ENCODE measurements at places on chromosomes 12 and 14.

DNA sequence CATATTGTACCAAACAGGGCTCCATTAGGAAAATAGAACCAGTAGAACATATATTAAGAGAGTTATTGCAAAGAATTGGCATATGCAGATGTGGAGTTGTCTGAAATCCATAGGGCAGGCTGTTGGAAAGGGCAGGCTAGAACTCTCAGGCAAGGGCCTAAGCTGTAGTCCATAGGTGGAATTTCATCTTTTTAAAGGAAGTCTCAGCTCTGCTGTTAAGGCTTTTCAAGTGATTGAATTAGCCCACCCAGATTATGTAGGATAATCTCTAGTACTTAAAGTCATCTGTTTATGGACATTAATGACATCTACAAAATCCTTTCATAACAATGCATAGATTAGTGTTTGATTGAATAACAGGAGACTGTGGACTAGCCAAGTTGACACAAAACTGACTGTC, 59.4 kb downstream of the RAD51B start:
- DNase-seq: no peak

DNA sequence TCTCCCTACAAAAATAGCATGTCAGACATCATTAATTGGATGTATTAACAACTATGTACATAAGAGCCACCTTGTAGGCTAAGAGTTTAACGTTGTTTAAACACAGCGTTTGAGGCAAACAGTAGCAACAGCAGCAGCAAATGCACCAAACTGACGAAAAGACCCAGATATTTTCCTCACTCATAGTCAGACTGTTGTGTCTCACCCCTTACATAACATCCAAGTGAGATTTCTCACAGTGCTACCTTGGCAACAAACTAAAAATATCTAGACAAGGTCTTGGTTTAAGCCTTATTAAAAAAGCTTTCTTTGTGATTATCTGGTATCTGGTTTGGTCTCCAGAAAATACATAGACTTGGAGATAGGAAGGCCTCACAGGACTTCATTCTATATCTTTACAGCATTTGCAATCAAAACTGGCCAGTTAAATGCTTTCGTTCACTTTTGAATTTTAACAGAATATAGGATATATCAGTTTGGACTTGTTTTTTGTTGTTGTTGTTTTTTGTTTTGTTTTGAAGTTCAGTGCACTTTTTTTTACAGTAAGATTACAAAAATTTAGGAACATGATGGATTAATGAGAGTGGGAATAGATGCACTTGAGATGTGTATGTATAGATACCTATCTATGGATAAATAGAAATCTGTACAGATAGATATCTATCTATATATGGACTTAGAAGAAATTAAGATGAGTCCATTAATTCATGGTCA, 4.1 kb downstream of the BHLHE41 start:
- no peak for DNase-seq

- no peak for DNase-seq
These were observed 98.8 kb upstream of the PTPRR start for GRCh38 chr12:71019282-71019831.

DNA sequence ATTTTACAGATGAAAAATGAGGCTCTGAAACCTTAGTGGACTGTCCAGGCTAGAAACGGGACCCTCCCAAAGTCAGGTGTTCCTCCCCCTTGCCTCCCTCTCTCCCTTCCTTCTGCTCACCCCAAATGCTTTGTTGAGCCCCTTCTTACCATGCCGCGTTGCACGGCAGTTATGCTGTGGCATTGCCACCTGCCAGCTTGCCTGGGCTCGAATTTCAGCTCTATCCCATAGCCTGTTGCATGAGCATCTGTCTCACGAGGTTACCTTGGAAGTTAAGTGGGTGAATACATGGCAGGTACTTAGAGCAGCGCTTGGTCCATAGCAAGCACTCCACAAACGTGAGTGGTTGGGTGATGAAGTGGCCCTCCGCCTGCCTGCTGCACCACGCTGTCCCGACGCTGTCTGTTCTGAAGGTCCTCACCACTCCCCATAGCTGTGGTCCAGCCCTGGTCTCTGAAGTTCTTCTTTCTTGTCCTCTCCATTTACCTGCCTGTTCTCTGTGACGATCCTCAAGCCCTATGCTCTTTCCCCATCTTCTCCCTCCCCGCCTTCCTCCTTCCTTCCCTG, 269.9 kb downstream of the CACNA1C start:
- no peak for DNase-seq

- DNase-seq: no peak
These were observed 32.0 kb upstream of the SOCS2 start for GRCh38 chr12:93540466-93540865.

GRCh38 chr14:25400607-25401206, 350.8 kb upstream of the STXBP6 start:
- no peak for DNase-seq

GRCh38 chr14:73233564-73233963, 3.7 kb upstream of the PAPLN start:
- no peak for DNase-seq

GRCh38 chr14:22822571-22823098, 7.1 kb upstream of the MRPL52 start:
- no peak for DNase-seq

- no peak for DNase-seq
These were observed 215.4 kb upstream of the DCN start for GRCh38 chr12:91397866-91398532.

DNA sequence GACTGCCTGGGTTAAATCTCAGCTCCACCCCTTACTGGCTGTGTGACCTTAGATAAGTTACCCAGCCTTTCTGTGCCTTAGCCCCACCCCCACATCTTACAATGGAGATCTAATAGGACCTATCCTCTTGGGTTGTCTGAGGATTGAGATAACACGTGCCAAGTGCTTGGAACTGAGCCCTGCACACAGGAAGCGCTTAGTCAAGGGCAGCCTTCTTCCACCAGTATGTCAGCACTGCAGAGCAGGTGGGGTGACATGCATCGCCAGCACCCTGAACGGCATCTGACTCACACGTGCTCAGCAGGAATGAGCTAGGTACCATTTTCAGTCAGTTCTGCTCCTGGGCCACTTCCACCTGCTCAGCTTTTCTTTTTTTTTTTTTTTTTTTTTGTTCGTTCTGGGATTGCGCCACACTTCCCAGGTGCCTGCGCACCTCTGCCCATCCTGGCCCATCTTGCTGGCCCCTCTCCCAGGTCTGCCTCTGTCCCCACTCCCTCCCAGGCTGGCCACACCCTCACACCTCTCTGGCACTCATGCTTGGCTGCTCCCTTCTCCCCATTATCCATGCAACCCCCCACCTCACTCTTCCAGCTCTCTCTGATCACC, 19.6 kb downstream of the LGMN start:
- no peak for DNase-seq

- no peak for DNase-seq
These were observed 558.2 kb downstream of the FLRT2 start for GRCh38 chr14:86088156-86088555.

GRCh38 chr12:70389678-70390077, 23.6 kb downstream of the KCNMB4 start:
- DNase-seq: no peak

- no peak for DNase-seq
These were observed 199.1 kb upstream of the KRR1 start for GRCh38 chr12:75710361-75711069.

DNA sequence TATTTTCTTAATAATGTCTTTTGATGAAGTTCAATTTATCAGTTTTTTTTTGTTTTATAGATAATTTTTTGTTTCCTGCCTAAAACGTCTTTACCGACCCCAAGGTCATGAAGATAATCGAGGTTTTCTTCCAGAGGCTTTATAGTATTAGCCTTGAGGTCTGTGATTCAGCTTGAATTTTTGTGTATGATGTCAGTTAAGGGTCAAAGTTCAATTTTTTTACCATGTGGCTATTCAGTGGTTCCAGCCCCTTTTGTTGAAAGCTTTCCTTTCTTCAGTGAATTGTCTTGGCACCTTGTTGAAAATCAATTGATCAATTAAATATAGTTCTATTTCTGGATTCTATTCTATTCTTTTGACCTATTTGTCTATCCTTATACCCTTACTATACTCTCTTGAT, 3.2 kb upstream of the MGST1 start:
- DNase-seq: no peak

DNA sequence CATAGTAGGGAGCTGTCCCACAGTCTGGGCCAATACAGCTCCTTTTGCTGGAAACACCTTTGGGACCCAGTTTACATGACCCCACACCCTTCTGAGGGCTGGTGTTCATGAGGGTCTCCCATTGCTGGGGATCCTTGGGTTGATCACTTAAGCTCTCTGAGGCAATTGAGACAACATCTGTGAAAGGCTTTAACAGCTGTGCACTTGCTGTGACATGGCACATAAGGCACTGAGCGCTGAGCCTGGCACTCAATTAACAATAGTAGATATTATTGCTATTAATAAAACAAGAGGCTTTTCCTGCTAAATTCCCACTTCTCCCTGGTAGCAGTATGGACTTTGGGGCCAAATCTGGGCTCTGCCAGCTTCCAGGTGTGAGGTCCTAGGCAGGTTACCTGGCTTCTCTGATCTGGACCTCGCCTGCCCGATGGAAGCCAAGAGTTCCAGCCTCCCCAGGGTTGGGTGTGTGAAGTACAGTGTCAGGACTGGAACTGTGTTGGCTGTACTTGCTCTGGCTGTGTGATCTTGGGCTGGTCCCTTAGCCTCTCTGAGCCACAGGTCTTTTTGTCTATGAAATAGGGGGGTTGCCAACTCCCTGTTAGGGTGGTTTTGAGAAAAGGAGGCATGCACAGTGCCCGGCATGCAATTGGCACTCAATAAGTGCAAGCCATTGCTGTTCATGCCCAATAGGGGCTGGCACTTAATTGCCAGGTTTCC, 3.1 kb downstream of the SH2B3 start:
- DNase-seq: no peak

DNA sequence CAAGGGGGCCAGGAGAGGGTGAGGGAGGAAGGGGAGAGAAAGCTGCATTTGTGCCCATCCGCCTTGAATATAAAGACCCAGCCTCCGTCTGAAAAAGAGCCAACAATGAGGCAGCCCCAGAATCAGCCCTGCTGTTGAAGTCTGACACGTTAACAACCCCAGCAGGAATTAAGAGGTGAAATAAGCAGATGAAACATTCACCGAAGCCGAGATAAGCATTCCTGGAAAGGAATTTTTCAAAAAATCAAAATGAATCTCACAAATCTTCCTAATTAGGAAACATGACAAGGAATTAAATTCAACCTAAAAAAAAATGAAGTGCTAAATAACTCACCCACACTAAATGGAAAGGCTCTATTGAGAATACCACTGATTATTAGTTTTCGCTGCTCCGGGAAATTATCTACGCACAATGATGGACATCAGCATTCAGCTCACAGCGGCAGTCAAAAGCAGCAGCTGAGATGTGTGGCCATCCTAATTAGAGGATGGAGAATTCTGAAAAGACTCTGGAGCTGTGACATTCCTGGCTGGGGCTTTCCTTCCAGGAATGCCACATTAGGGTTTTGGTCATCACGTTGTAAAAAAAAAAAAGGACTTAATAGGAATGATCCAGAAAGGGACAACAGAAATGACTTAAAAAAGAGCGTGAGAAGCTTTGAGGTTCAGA, 8.2 kb upstream of the PARP11 start:
- no peak for DNase-seq

- DNase-seq: no peak
These were observed 411.9 kb downstream of the NELL2 start for GRCh38 chr12:44464180-44464579.

DNA sequence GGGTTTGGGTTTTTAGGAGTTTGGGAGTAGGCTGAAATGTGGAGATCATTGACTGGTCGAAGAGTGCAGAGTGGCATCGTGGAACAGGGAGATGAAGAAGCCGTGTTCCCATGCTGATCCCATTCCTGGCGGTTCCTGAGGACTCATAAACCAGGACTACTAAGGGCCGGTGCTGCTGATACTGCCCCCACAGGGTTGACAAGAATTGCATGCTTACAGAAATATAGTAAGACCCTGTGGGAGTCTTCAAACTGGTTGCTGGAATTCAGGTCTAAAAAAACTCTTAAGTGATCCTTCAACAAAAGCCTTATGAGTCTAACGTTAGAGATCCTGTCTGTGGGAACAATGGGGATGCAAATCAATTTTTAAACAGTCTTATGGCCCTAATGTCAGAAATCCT, 64.0 kb upstream of the ARHGAP5 start:
- DNase-seq: no peak

GRCh38 chr14:67260965-67261364, 19.7 kb downstream of the PALS1 start:
- no peak for DNase-seq

Measured in stimulated activated CD8-positive, alpha-beta memory T cell treated with anti-CD3 and anti-CD28 coated beads, Interleukin-15, amount 100 ng/mL, for 24 hours (primary cell).